ENCODE measurements at places on chromosomes 6 and 20.

DNA sequence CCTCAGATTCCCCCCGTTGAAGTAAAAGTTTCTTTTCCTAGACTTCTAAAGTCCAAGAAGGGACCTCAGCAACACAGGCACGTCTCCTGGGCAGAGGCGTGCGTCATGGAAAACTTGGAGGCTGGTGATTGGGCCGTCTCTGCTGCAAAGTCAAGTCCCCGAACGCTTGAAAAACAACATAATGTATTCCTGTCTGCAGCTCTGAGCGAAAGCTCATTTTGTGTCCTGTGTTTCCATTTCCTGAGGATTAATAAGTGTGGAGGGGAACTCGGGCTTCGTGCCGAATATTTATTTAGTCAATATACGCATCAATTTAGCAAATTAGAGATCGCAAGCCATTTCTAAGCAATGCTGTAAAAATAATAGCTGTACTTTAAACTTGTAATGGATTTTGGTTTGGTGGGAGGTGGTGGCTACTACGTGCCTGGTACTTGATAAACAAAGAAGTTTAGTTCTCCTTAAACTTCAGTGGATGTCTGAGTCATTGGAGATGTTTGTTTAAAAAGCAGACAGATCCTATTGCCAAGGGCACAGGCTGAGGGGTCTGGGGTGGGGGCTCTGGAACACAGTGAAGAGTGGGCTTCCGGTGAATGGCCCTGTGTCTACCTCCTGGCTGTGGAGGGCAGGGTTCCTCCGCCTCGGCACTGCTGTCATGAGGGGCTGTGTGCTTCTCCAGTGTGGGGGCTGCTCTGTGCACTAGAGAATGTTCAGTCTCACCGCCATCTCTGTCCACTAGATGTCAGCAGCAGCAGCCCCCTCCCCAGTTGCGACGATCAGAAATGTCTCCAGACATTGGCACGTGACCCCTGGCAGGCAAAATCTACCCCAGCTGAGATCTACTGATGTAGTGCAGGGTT, 21.8 kb downstream of the PCK1 start:
- no peak for DNase-seq

- DNase-seq: no peak
Observed at GRCh38 chr6:132817554-132818403, 3.4 kb downstream of the RPS12 start.

DNA sequence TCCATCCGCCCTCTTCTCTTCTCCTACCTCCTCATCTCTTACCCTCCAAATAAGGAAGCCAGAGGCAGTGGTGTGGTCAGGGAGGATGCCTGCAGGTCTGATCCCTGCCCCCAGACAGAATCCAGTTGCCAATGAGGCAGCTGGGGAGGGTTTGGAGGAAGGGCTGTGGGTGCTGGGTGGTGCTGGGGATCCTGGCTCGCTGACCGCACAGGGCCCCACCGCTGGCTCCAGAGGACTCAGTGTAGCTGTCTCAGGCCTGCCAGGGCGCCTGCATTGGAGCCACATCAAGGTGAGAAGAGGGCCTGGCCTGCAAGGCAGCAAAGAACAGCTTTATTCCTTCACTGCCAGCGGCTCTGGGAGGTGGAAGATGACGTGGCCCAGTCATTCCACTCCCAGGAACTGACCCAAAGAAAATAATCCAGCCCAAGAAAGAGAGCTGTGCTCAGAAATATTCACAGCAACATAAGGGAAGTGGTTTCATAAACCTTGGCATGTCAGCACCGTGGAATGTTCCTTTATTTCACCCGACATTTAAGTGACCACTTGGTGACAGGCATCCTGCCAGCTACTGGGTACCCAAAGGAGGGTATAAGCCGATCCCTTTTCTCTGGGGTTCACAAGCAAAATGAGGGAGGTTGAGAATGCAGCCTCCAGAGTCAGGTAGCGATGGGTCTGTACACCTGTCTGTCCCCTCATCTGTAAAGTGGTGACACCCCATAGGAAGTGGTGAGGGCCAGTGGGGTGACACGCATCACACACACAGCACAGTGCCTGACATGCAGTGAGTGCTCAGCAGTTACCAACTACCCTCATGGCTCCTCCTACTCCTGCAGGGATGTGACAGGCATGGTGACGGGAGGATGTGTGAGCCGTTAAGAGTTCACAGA, 125.1 kb downstream of the SNX5 start:
- DNase-seq: no peak

GRCh38 chr6:109236115-109237076, 141.1 kb downstream of the CEP57L1 start:
- DNase-seq: no peak

- DNase-seq: no peak
Observed at GRCh38 chr6:39218868-39219567, 10.3 kb downstream of the KCNK5 start.

- DNase-seq: no peak
Observed at GRCh38 chr6:158687506-158687905, 37.7 kb downstream of the SYTL3 start.

GRCh38 chr6:153503810-153504209, 372.7 kb upstream of the RGS17 start:
- DNase-seq: no peak

DNA sequence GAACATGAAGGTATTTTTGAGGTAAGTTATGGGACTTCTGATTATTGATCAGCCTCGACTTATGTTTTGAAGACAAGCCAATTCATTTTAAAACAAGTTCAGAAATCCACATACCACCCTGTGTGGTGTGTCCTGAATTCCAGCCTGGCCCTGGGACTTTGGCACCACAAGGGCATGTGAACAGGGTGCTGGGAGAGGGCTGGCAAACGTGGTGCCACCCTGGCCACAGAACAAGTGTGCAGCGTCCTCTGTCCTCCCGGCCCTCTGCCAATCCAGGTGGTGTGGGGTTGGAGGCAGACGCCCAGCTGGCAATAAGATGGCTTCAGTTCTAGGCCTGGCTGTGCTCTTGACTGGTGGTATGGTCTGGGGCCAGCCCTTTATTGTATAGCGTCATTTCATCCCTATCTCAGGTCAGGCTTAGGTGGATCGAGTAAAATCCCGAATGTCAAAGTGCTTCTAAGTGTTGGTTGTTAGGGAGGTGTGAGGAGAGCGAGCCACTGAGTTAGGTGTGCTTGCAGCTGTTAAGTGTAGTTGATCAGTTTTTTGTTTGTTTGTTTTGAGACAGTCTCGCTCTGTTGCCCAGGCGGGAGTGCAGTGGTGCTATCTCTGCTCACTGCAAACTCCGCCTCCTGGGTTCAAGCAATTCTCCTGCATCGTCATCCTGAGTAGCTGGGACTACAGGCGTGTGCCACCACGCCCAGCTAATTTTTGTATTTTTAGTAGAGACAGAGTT, 84.2 kb downstream of the RNF144B start:
- no peak for DNase-seq

DNA sequence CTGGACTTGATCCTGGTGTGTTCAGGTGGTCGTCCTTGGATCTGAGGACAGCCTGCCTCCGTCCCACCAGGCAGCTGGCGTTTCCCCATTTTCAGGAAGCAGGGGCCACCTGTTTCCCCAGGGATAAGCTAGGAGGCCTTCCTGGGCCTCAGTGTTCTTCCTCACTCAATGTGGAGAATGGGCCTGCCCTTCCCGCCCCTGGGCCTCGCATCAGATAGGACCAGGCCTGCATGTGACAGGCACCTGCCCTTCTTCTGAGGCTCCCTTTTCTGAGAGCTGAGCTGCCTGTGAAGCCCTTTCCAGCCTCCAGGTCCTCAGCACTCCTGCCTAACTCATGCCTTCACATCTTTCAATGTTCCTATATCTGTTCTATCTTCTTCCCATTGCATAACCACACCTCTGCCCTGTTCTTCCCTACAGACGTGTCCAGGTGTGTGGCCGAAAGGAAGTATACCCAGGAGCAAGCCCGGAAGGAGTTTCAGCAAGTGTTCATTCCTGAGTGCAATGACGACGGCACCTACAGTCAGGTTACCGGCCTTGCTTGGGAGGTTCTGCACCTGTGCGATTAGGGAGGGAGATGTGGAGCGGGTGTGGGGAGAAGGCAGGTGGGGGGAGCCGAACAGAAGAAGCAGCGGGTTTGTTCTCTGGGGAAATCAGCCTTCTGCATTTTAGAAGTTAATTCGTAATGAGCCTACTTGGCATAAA, 85.1 kb downstream of the SMOC2 start:
- DNase-seq: no peak

GRCh38 chr20:19609642-19610223, 148.3 kb upstream of the RIN2 start:
- no peak for DNase-seq

- DNase-seq: no peak
Observed at GRCh38 chr20:32762754-32763201, 593 bp downstream of the DNMT3B start.

- no peak for DNase-seq
Observed at GRCh38 chr6:44235891-44236516, 10.9 kb upstream of the HSP90AB1 start.

DNA sequence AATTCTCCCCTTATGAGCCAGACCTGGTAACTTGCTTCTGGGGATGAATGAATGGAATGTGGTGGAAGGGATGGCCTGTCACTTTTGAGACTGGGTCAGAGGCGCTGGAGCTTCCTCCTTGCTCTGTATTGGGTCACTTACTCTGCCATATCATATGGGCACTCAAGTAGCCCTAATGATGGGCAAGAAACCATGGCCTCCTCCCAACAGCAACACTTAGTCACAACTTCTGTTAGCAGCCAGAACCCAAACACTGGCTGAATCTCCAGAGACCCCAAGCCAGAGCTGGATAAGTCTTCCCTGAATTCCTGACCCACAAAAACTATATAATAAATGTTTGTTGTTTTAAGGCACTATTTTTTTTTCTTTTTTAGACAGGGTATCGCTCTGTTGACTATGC, 5.5 kb downstream of the E2F1 start:
- DNase-seq: no peak

DNA sequence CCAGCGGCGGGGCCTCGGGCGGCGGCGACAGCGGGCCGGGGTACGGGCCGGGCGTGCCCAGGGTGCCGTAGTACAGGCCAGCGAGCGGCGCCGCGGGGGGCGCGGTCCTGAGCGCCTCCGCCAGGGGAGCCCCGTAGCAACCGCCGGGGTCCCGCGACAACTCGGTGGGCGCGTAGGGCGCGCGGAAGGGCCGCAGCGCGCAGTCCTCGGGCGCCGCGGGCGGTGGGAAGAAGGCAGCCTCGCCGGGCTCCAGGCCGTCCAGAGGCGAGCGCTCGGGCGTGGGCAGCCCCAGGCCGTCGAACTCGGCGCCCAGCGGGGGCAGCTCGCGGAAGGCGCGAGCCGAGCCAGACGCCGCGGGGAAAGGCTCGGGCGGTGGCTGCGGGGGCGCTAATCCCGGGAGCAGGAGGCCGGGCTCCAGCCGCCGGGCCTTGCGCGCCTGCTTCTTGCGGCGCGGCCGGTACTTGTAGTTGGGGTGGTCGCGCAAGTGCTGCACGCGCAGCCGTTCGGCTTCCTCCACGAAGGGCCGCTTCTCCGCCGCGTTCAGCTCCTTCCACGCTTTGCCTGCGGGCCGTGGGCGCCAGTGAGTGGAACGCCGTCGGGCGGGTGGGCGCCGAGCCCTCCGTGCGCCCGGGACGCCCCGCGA, 916 bp downstream of the SOX18 start:
- DNase-seq: no peak

DNA sequence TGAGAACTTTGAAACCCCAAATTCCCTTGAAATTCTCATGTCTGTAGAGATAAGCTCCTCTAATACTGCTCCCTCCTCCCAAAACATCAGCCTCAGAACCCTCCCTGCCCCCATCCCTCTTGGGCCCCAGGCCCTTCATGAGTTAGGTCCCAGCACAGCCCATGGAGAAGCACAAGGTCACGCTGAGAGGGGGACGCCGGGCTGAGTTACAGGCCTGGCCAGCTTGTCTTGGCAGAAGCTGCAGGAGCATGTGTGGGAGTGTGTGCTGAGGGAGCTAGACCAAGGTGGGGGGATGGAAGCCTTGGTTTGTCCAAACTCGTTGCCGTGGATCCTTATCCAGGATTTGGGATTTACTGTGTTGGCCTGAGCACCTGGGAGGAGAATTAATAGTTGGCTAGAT, 8.5 kb upstream of the PTCRA start:
- no peak for DNase-seq

DNA sequence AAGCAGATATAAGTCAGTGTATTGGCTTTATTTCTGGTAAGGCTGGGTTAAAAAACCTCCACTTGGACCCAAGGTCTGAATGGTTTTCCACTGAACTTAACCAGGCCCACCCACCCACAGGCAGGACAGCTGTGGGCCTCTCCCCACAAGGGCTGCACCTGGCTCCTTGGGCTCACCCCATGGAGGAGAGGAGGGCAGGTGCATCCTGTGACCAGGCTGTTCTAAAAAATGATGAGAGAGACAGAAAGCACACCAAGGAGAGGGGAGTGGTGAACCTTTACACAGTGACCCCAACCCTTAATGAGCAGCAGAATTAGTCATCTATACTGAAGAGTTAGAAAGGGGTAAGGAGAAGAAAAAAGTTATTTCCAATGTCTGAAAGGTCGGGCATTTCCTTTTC, 34.5 kb upstream of the DUSP22 start:
- DNase-seq: no peak

GRCh38 chr6:35493307-35493983, 3.4 kb downstream of the TEAD3 start:
- DNase-seq: no peak

DNA sequence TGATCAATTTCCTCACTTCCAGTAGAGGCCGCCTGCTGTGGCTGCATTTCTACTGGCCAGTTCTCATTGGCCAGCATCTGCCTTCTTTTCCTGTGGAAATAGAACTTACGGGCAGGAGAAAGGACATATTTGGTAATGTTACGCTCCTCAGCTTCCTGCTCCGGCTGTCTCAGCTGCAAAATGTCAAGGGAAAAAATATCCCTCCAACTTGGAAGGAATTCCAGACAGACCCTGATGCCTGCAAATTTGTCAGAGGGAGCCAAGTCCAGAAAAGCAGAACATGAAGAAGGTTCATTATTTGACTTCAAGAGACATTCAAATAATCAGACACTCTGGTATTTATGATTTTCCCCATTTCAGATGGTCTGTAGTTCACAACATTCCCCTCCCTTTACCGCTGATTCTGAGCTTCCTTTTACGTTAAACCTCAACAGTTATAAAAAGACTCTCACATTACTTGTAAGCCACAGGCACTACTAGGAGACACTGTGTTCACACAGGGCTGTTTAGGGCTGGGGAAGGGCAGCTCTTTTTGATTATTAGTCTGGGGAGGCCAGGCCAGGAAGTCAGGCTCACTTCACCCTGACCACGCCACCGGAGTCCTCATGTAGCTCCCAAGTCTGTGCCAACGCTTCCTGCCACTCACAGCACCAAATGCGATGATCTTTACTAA, 179.6 kb upstream of the CCN2 start:
- no peak for DNase-seq

GRCh38 chr6:110946498-110946897, 12.0 kb upstream of the GTF3C6 start:
- DNase-seq: no peak

Data from stimulated activated CD4-positive, alpha-beta T cell treated with anti-CD3 and anti-CD28 coated beads, Interleukin-1b, Interleukin-23, amount 100 ng/mL, for 4 hours (primary cell).